ENCODE measurements at places on chromosomes 1 and 21. TPM values are rescaled to one million over a fixed set of nuclear protein-coding genes. Genes with fewer than 3 reads are reported as not detected.

CELA3B gene
- not detected for total RNA-seq

LCE3D gene
- not detected for total RNA-seq

INTS3 gene
- 20.7 TPM for total RNA-seq

TRNP1 gene
- total RNA-seq = 66.3 TPM

PATJ gene
- total RNA-seq = 2.5 TPM

ZNF593OS gene
- not detected for total RNA-seq

PAX7 gene
- not detected for total RNA-seq

SDE2 gene
- 17.2 TPM for total RNA-seq

KRTAP11-1 gene
- not detected for total RNA-seq

EDN2 gene
- not detected for total RNA-seq

KIF21B gene
- total RNA-seq = 1.9 TPM

NES gene
- 34.3 TPM for total RNA-seq

RXFP4 gene
- not detected for total RNA-seq

FAM72B gene
- total RNA-seq = 3.6 TPM
